ENCODE measurements at places on chromosomes 3 and 15. TPM values are rescaled to one million over a fixed set of nuclear protein-coding genes. Genes with fewer than 3 reads are reported as not detected.

OCA2 gene
- polyA plus RNA-seq = 9.9 TPM

POPDC2 gene
- 4.1 TPM for polyA plus RNA-seq

DNA sequence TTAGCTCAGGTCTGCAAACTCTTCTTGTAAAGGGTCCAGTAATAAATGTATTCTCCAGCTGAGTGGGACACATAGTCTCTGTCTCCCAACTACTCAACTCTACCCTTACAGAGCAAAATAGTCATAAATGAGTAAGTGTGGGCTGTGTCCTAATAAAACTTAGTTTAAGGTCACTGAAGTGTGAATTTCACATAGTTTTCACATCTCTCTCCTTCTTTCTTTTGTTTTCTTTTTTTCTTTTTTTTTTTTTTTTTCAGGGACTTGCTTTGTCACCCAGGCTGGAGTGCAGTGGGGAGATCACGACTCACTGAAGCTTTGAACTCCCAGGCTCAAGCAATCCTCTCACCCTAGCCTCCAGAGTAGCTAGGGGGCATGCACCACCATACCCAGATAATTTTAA, 1.9 kb upstream of the ACTL6A start:
- DNase-seq = no peak

DNA sequence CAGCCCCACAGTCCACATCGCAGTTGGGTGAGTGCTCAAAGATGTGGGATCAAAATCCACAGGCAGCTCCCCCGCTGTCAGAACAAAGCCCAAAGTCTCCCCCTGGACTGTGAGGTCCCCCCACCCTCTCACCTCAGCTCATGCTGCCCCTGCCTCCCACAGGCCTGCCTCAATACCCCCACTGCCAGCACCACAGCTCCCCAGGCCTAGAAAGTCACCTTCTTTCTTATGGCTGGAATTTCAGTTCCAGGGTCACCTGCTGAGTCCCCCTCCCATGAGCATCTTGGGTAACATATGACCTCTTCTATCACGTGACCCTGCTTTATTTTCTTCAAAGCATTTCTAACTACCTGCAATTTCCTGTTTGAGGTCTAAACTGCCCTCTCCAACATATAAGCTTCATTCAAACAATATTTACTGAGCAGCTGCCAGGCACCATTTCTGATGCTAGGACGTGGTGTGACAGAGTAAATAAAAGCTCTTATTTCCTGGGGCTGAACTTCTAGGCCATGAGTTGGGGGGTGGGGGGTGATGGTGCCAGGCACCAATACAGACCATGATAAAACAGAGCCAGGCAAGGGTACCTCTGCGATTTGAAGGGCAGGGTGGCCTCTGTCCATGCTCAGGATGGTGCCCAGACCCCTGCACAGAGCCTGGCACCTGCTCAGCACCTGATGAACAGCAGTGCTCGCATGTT, 2.4 kb upstream of the TMEM89 start:
- no peak for DNase-seq

- DNase-seq = no peak
Measured at GRCh38 chr3:158732856-158733200, 571 bp upstream of the RARRES1 start.
